CD4-positive, alpha-beta T cell treated with Interleukin-15 for 1 hour (primary cell): ENCODE measurements at places on chromosomes 3 and 15.

GRCh38 chr15:63480441-63480821 lies 24.0 kb upstream of the USP3 start:
- DNase-seq = no peak

GRCh38 chr3:3200632-3201212 lies 21.2 kb upstream of the CRBN start:
- DNase-seq = no peak

DNA sequence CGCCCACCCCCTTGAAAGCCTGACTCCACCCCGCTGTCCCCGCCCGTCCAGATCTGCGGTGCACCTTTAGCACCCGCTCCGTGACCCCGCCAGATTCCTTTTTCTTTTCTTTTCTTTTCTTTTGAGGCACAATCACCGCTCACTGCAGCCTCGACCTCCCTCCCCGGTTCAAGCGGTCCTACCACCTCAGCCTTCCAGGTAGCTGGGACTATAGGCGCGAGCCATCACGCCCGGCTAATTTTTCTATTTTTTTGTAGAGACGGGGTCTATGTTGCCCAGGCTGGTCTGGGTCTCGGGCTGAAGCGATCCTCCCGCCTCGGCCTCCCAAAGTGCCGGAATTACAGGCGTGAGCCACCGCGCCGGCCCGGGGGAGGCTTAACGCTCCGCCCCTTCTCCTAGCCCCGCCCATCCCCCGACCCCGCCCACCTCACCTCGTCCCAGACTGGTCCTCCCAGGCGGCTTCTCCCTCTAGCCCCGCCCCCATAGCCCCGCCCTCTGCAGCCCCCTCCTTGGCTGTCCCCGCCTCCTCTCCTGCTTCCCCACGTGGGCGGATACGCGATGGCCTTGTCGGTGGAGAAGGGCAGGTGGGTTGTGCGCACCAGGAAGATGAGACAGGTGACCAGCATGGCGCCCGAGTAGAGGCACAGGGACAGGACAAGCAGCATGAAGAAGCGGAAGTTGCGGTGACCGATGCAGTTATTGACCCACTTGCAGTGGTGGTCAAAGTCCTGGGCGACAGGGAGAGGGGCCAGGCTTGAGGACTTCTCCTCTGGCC lies 3.2 kb downstream of the ZDHHC19 start:
- peak; percentile 84 for DNase-seq

- no peak for DNase-seq
Measured at GRCh38 chr15:83356501-83357399, 72.3 kb upstream of the BNC1 start.

- peak; percentile 39 for DNase-seq
Measured at GRCh38 chr3:36786921-36787890, 22.9 kb upstream of the DCLK3 start.

GRCh38 chr3:32469151-32469874 lies 33.3 kb downstream of the CMTM6 start:
- no peak for DNase-seq

GRCh38 chr3:195312714-195313113 lies 41.8 kb upstream of the XXYLT1 start:
- DNase-seq = no peak

DNA sequence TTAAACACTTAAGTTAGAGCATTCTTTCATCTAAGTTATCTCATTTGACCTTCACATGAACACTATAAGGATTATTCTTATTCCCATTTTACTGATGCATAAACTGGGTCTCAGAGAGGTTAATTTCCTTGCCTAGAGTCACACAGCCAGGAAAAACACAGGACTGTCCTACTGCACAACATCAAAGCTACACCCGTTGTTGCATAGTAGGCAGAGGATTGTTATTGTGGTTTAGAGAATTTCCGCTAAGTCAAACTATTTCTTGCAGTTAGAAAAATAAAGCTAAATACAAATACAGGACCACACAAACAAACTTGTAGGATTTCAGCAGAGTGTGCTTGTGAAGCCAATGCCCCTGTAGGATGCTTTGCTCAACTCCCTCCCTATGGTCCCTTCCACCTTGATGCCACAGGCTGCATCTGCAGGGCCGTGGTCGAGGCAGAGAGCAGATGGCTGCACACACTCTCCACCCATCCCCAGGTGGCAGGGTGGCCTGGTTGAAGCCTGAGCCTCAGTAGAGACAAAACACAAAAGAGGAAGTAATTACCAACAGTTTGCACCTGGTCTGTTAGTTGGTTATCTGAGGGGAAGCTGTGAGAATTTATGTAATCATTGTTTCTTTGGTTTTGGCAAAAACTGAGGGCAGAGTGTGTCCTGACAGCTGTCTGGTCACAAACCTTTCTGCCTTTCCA lies 41.1 kb upstream of the SKOR1 start:
- peak; percentile 79 for DNase-seq

DNA sequence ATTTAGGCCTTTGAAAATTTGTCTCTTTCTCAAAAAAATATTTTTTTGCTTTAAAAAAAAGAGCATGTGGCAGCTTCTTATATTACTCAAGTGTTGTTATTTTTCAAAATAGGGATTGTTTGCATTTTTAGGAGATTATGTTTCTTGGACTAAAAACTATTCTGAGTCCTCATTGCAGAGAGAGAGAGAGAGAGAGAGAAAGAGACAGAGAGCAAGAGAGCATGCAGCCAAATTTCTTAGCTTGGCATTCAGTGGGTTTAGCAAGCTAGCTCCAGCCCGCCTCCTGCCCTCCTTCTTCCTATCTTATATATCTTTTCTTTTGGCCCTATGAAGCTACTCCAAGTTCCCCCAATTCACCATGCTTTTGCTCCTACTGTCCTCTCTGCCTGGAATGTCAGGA lies 55.7 kb downstream of the CEMIP start:
- no peak for DNase-seq

- DNase-seq = no peak
Measured at GRCh38 chr15:89096664-89097063, 8.4 kb downstream of the ABHD2 start.

GRCh38 chr15:57489122-57489521 lies 102.6 kb upstream of the MYZAP start:
- no peak for DNase-seq

DNA sequence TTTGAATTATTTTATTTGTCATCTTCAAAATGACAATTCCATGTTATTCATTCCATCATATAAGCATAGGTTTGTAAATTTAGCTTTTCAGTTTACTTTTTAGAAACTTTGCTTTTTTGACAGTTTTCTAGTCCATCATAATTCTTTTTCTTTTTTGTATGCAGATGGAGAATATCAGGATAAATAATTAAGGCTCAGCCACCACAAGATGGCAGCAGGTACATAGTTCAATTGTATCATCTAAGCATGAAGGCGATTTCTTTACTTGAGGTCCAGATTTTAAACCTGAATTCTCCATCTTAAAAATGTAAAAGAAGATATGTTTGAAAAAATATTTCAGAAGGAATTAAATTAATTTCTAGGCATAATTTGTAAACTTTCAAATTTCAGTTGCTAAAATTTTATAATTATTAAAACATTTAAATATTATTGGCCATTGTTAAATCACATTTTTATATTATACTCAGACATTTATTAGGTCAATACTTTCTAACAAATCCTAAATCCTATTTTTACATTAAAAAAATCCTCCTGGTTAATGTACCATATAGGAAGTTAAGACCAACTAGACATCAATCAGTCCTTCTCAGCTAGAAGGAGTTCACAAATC lies 15.1 kb downstream of the PLSCR5 start:
- no peak for DNase-seq

GRCh38 chr3:32467333-32468070 lies 35.1 kb downstream of the CMTM6 start:
- peak; percentile 71 for DNase-seq

DNA sequence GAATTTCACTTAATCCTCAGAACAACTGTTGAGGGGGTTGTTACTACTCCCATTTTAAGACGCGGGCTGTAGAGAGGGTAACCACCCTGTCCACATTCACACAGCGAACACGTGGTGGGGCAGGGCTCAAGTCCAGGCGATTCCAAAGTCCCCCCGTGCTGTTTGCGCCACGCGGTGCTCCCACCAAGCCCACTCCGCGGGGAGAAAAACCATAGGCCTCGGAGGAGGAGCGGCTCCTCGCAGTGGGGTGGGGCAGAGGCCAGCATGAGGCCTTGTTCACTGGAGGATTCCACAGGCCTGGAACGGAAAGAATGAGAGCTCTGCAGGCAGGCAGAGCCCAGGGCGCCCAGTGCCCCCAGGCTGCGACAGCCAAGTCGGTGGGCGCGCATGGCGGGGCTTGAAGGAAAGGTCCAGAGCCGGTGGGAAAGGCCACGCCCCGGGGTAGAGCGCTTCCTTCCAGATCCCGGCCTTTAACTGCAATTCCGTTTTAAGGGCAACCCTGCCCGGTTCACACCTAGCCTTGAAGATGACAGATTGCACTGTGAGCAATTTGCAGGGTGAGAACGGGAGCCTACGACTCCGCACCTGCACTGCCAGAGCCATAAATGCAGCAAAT lies 161.8 kb upstream of the TBL1XR1 start:
- DNase-seq = peak; percentile 47

DNA sequence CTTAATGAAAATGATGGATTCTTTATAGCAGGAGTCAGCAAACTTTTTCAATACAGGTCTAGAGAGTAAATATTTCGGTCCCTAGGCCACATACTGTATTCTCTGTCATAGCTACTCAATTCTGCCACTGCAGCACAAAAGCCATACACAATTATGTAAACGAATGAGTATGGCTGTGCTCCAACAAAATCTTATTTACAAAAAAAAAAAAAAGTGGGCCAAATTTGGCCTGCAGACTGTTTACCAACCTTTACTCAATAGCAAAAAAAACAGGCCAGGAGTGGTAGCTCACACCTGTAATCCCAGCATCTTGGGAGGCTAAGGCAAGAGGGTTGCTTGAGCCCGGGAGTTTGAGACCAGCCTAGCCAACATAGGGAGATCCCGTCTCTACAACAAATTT lies 41.1 kb downstream of the TTBK2 start:
- no peak for DNase-seq

DNA sequence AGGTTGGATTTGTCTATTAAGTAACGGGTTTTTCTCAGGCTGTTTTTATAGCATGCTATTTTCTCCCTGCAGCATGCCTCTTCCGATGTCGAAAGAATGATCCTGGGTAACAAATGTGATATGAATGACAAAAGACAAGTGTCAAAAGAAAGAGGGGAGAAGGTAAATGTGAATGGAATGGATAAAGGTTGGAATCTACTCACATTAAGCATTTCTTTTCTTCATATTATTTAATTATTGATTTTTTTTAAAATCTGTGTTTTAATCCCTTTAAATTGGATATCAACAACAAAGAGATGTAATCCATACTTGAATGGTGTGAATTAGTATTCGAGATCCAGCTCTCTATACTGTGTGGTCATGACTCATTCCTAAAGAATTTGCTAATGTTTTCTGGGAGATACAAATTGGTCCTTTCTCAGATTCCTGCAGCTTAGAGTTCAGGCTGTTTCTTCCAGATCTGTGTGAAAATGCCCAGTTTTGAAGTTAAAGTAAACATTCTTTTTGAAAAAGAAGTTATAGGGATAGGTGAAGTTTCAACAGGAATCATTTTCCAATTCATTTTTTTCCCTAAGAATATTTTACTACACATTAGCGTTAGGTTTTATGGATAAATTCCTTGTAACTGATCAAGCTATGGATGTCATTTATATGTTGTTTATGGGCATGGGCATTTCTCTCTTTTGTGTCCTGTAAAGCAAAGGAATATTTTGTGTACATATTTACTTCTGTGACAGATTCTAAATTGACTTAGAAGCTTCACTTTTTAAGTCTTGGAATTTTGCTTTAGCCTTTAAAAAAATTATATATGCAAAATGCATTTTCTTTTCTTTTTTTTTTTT lies 20.8 kb upstream of the APH1B start:
- DNase-seq = no peak

GRCh38 chr15:79283252-79284048 lies 928 bp downstream of the ANKRD34C start:
- no peak for DNase-seq

GRCh38 chr3:169969174-169970095 lies 2.8 kb downstream of the SEC62 start:
- DNase-seq = no peak

DNA sequence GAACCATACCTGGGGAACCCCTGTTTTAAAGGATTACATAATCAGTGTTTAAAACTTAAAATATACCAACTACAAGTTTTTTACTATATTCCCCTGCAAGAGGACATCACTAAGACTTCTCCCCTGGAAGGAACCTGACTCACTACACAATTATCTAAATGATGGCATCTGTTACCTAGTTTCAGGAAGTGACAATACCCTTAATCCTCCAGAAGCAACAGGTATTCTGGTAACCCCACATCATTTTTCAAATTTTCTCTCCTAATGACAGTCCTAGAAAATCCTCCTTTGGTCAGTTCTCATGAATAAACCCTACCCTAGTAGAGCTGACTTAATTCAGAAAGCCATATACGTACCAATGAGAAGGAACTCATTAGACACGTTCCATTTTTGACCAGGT lies 78.4 kb downstream of the RFX7 start:
- no peak for DNase-seq

DNA sequence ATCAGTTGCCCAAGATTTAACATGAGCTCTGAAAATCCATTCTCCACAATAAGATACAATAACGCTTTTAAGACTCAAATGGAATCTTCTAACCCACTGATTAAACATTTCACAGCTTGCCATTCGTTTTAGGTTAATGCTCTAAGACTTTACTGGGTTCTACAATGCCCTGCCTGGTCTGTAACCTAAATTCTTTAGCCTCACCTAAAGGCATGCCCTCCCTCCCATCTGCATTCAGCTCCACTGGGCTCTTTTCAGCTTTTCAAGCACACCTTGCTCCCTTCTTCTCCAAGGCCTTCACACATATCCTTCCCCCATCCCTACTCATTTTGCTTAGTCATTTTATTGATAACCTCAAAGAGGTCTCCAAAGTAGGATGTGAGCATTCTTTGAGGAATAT lies 290.9 kb downstream of the LSAMP start:
- DNase-seq = no peak

GRCh38 chr3:40851836-40852235 lies 327.1 kb downstream of the ZNF621 start:
- DNase-seq = no peak

- DNase-seq = no peak
Measured at GRCh38 chr3:153714016-153714415, 407.2 kb upstream of the ARHGEF26 start.

- DNase-seq = no peak
Measured at GRCh38 chr3:191922570-191922969, 461.6 kb downstream of the PYDC2 start.

- no peak for DNase-seq
Measured at GRCh38 chr15:77673866-77674265, 41.2 kb upstream of the LINGO1 start.

- DNase-seq = no peak
Measured at GRCh38 chr3:67381667-67382272, 272.6 kb downstream of the SUCLG2 start.

GRCh38 chr3:140010391-140010790 lies 75.4 kb downstream of the CLSTN2 start:
- no peak for DNase-seq

- DNase-seq = no peak
Measured at GRCh38 chr3:30602946-30603345, 3.5 kb upstream of the TGFBR2 start.

- no peak for DNase-seq
Measured at GRCh38 chr3:174002543-174002942, 605.0 kb downstream of the NLGN1 start.

- no peak for DNase-seq
Measured at GRCh38 chr3:97815149-97815917, 6.5 kb upstream of the CRYBG3 start.
